GM12878 (cell line): ENCODE measurements at places on chromosomes 4 and X. TPM values are rescaled to one million over a fixed set of nuclear protein-coding genes. Genes with fewer than 3 reads are reported as not detected.
A peak's percentile ranks its signal among the peaks of the same experiment; 100 is the strongest.

The PSAPL1 gene
- polyA plus RNA-seq: not detected in 2 replicates

The MAGEB1 gene
- polyA plus RNA-seq: not detected in 2 replicates

The AFF2 gene
- polyA plus RNA-seq: not detected in 2 replicates

- no peak for DNase-seq
These were observed 389.2 kb downstream of the IQCM start for GRCh38 chr4:149426461-149426860.

DNA sequence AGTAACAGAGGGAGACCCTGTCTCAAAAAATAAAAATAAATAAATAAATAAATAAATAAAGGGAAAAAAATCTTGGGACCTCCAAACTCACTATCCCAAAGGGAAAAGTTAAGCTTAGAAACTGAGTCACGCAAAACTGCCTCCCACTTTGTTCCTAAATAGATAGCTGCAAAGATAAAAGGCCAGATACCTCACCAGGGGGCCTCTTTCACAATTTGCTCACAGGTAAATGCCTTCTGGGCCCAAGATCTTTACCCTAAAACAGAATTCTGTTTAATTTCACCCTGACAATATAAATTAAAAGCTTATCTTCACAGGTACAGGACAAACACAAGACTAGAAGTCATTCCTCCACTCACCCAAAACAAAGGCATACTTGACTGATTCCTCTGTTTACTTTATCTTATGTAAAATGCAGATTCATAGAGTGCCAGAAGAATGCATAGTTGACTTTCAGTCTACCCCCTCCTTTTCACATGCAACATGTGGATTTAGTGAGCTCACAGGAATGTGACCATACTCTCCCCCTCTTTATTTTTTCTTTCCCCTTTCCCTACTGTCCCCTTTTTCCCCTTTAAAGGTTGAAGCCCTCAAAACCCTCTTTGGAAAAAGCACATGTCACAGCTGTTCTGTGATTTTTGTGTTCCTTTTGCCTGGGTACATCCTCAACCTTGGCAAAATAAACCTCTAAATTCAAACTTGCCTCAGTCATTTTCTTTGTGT, 23.4 kb downstream of the ELF2 start:
- DNase-seq: no peak

The BTC gene
- not detected in 2 replicates for polyA plus RNA-seq

GRCh38 chr4:153344131-153345011, at the start of gene MND1:
TSS of gene MND1 (plus strand) at chr4:153344688. CDS start at chr4:153344738, 50 bp downstream.
- no peak for DNase-seq

DNA sequence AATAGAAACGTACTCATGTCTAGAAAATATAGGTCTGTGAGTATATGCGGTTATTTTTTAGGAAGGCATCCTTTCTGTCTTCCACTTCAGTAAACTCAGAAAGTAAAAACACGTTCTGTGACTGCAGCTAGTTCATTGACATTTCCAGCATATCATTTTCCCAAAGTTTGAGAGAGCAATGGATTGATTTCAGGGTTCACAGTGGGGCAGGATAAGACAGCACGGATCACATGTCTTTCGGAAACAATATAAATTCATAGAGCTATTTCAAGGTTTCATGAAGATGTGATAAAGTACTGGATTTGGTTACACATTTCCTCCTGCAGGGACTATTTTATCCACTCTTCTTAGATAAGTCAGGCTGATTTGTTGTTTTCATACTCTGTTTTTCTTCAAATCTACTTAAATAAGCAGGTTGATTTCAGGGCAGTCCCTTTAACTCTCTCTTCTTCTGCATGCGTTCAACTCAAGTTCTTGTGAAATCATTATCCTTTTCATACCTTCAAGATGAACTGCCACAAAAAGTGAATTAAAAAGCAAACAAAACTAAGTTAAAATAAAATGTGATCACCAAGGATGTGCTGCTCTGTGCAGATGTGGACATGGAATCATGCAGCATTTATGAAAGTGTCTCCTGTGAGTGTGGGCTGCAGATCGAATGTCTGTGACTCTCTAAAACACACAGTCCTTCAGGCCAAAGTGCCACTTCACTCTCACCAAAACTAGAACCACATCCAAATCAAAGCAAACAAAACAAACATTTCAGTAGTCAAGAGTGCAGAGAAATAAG, 187.7 kb downstream of the UNC5C start:
- DNase-seq: no peak

DNA sequence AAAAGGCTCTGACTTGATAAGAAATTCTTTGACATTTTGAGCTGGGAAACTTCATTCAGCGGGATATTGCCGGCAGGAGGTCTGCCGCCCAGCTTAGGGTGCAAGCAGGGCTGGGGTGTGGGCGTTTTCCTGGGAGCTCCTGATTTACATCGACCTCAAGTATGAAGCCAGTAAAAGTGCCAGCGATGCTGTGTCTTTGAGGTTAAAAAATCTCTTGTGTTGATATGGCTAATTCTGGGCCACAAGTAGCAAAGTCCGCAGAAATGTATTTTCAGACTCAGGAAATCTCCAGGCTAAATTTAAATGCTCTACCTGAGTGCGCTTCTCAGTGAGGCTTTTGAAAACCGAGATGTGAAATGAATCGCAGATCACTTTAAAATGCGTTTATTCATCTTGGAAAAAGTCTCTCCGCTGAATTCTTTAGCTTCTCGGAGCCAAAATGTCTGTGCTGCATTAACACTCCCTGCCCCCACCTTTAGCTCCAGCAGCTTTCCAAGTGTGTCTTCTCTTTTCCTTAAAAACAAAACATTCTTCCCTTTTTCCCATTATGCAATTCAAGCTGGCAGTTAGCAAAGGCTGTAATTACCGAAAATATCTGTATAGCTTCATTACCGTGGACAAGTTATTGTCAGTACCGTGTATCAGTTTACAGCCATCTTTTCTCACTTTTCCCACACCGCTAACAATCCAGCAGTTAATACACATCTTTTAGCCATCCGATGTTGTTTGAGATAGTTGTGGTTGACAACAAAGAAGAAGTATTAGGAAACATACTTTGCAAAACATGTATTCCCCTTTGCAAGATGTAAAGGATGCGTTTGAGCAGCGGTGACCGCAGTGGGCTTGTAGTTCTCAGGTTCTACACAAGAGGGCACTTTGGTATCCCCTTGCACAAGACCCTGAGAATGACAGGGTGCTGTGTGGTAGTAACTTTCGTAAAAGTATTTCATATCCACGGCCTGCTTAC, 136.0 kb upstream of the STX18 start:
- no peak for DNase-seq

DNA sequence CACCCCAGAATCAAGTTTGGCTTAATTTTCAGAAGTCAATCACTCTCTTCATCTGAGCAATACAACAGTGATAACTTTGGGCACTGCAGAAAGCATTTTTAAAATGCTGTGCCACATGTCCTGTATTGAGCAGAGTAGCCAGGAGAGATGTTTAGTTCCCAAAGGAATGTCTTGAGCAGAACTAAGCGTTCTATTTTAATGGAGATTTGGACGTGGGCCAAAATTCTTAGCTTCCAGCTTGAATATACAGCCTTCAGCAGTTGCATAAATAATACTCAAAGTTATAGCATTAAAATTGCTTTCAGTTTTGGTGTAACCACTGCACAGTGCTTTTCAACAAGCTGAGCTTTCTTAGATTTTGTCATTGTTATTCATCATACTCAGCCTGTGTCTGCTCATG, 679.2 kb downstream of the NLGN4X start:
- no peak for DNase-seq

The MAGEB2 gene
- polyA plus RNA-seq: not detected in 2 replicates

DNA sequence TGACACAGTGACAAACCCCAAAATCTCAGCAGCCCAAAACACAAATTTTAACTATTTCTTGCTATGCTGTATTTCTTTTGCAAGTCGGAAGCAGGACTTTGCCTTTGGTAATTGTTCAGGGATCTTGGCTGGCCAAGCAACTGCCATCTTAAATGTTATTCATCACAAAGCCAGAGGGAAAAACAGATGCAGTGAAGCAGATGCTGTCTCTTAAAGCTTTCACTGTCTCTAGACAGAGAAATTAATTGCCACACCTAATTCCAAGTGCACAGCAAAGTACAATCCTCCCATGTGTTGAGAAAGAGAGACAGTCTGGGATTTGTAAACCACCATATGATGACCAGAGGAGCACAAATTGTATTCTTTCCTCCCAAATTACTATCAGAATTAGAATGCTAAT, 30.0 kb upstream of the GALNT7 start:
- DNase-seq: no peak

DNA sequence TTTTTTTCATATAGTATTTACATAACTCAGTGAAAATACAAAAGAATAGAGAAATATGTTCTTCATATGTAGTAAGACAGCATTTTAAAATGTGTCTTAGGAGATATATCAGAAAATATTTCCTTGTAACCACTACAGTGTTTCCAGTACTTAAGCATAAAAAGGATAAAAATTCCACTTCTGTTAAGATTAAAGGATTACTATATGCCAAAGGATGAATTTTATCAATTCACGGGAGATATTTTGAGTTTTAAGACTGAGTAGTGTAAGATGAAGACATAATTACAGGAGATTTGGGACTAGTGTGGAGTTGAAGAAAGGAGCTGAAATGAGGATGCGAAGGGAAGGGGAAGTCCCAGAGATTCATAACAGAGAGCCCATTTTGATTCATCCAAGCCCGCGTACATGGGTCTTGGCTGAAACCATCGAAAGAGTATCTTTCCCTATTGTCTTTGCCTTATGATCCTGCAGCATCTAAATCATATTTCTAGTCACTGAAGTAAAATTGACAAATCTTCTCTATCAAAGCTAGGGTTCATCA, 58.7 kb downstream of the MAD2L1 start:
- no peak for DNase-seq

- DNase-seq: peak; percentile 12
These were observed 28.7 kb upstream of the RBMX start for GRCh38 chrX:136909119-136909705.
